ENCODE measurements at places on chromosomes 6 and 20.

DNA sequence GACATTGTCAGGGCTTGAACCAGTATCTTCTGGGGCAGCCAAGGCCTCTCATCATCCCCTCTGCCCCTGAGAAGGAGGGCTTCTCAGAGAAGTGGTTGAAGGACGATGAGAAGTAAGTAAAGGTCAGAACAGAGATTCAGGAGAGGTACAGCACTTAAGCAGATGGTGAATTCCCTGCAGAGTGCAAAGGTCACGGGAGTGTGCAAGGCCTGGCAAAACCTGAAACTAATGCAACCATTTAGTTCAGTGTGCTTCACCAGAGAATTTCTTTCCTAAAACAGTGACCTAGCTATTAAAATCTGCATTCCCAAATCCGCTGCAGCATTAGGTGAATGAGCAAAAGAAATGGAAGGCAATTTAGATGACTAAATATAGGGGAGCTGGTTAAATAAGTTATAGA is 58.4 kb downstream of the TRERF1 start:
- DNase-seq = no peak

DNA sequence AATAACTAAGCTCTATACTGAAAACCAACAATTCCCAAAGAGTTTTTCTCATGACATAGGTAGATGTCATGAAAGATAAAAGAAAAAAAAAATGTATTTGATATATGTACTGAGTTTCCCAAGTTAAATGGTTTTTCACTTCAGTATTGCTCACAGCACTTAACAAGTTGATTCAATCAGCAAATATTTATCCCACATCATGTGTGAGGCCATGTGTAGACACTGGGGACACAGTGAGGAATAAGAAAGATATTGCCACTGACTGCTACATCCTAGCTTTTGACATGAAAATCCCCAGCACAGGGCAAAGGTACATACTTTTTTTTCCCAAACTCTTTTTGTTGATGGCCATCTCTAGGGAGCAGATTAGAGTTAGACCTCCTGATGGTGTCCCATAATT is 25.3 kb downstream of the SPTLC3 start:
- DNase-seq = no peak

DNA sequence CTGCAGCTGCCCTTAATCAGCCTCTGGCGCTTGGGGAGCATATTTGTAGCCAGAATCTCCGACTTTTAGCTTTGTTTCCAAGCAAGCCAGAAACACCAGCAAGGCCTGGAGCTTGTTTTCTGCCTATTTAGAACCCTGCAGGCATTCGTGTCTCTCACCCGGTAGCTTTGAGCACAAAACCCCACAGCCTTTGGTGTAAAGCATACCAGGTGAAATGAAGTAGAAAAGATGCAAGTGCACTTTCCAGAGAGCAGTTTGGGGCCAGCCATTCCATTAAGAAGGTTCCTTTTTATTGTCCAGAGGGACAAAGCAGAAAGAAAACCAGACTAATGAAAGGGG is 736 bp downstream of the FAM217B start:
- DNase-seq = no peak

DNA sequence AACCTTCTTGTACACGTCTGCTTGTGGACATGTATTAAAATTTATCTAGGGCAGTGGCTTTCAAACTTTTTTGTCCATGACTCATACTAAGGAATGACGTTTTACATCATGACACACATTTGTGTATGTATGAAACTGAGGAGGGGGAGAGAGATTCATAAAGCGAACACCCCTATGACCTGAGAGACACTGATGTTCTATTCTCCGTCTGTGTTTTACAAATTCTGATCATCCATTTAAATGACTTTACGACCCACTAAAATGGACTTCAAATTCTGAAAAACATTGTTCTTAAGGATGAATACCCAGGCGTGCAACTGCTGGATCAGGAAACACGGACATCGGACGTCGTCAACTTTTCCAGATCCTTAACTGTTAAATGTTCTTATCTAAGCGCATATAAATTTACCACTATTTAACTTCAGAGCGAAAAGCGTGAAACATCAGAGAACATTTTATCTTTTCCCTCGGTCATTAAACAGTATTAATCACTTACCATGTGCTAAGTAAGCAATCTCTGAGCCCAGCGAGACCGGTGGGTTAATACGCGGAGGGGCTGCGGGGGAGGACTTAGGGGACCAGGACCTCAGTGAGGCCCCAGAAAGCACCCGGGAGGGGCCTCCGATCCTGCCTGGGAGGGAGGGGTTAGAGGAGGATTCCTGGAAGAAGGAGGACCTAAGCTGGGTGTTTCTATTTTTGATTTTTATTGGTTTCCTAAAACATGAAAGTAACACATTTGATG is 1.2 kb downstream of the PLAGL1 start:
- no peak for DNase-seq

GRCh38 chr20:38063911-38064530 is 30.5 kb downstream of the RPRD1B start:
- DNase-seq = peak; percentile 52

GRCh38 chr6:55925292-55925691 is 49.9 kb upstream of the BMP5 start:
- DNase-seq = no peak

DNA sequence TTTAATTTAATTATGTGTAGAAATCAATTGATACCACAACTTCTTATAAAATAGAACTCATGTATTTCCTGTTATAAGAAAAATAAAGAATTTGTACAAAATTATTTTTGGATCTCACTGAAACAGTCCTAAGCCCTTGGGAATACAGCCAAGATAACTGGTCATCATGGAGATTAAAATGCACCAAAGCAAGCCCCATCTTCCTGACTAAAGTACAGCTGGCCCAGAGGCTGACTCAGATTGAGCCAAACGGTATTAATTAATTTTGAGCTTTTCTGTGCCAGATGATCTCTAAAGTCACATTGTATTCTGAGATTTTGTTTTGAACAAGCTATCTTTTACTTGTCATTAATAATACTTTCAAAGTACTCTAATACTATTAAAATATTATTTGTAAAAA is 978.5 kb downstream of the TBC1D32 start:
- no peak for DNase-seq

GRCh38 chr6:129368970-129369369 is 341.0 kb downstream of the ARHGAP18 start:
- DNase-seq = no peak

GRCh38 chr20:20327746-20328145 is 40.2 kb upstream of the INSM1 start:
- DNase-seq = no peak

- no peak for DNase-seq
Observed at GRCh38 chr6:134539865-134540323, 222.0 kb upstream of the SGK1 start.
